SK-N-SH (cell line): ENCODE measurements at places on chromosomes 5 and 9.

- peak; percentile 54 for DNase-seq
These were observed 37.8 kb downstream of the NEURL1B start for GRCh38 chr5:172678902-172679301.

DNA sequence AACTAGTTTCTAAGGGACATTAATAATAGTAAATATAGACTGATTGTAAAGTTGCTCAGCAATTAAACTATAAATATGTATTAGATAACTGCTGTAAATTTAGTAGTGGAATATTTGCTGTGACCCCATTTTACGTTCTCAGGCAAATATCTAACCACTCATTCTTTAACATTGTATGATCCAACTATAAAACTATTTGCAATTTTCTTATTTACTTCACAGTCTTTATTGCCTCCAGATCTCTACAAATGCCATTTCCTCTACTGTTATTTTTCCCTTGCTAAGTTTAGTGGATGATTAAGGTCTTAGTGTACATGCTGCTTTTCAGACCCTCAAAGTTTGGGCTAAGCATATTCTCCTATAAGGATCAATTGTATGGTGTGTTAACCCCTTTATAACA, 526.2 kb upstream of the ST8SIA4 start:
- DNase-seq = no peak

DNA sequence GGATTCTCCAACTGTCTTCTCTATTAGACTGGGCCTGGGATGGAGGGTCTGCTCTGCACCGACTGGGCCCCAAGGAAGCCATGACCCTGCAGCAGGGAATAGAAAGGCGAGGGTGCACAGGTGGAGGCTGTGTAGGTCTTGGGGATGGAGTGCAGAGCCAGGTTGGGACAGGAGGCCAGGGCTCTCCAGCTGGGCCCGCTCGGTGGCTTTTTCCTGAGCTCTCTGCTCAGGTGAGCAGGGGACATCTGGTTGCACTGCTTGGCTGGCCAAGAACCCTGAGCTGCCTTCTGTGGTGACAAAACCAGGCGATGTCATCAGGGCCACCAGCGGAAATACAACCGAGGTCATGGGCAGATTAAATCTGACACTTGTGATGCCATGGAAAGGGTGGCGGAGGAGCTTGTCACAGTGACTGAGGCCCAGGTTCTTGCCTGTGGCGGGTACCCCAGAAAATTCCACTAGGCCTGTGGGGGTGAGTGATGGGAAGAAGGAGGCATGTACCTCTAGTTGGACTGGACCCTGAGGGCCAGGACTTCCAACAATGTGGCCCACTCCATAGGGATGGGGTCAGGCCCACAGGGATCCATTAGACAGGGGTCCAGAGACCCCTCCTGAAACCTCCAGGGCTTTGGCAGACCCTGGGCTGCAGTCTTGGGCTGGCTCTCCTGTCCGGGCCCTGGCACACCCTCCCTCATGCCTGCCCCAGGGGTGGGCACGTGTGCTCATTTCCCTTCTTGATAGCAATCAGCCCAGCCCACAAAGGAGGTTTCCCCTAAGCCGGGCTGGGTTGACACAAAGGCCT, 4.4 kb upstream of the IL3 start:
- DNase-seq = peak; percentile 37

DNA sequence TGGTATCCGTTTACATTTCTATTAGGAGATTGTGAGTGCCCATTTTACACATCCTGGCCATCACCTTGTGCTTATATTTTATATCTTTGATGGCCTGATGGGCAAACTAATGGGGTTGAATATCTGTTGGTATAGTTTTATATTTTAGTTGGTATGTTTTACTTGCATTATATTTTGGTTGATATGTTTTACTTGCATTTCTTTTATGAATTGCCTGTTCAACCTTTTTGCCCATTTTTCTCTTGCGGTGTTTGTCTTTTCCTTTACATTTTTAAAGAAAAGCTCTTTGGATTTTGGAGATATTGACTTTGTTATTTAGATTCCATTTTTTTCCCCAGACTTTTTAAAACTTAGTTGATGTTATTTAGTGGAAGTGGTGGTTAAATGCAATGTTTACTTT, 14.6 kb downstream of the ZNF618 start:
- no peak for DNase-seq
